ENCODE measurements at places on chromosomes 5 and 9.

DNA sequence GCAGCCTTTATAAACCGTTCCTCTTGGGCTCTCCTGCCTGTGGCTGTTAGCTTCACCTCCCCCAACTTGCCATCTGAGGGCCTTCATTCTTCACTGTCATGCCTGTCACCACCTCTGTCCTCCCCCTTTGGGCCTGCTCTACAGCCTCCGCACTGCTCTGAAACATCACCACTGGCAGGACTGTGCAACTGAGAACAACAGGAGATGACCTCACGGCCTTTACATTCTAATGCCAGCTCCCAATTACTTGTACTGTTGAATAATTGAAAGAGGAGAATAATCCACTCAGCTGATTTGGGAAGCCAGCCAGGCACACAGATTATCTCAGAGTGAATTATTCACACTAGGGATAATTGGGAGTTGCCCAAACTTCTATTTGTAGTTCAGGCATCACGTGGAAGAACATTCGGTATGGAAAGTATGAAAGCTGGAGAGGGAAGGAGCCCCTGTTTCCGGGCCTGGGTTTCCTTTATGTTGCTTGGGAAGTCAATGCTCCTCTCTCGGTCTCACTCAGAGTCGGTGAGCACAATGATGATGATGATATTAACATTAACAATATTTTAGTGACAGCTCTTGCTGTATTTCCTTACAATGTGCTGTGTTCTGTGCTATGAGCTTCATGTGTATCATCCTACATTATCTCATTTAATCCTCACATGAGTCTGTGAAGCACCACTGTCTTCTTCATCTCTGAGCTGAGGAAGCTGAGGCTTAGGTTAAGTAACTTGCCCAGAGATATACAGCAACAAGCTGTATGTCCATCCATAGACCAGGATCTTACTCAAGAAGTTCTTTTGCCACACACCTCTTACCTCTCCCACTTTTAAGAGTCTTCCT is 99.3 kb upstream of the LRRTM2 start:
- DNase-seq: no peak

DNA sequence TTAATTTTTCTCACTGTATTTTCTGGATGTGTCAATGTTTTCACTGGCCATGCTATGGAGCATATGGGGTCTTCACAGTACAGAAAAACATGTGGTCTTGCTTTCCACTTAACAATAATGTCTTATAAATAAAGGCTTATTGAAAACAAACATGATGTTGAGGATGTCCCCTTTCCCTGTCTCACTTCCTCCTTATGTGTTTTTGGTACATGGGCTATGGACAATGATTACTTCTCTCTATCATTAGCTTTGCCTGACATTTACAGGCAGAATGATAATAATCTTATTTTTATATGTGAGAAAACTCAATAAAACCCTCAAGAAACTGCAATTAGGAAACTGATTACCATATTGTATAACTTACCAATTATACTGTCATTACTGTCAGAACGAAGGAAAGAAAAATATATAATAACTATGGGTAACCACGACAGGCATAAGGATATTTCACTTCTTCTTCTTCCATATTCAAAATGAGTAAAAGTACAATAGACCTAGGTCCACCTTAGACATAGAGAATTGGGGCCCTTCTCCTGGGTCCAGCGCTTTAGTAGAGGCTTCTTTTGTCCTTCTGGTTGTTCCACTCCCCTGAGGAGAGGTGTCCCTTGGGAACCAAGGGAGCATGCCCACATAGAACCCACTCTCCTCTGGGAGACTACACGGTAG is 375.0 kb downstream of the MAN2A1 start:
- no peak for DNase-seq

DNA sequence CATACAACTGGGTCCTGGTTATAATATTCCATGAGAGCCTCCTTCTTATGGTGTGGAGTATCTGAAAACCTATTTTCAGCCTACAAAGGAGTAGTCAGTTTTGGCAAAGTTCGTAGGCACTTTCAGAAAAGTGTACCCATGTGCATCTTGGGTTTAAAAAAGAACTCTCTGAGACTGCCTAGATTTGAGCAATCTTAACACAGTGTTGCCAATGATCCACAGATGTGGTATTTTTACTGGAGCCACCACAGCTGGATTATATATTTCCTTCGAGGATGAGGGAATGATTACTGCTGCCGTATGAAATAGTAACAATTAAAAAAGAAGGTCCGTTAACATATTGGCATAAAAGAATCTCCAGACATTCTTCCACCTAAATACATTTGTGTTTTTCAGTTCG is 1.1 kb downstream of the PALM2AKAP2 start:
- DNase-seq: no peak

DNA sequence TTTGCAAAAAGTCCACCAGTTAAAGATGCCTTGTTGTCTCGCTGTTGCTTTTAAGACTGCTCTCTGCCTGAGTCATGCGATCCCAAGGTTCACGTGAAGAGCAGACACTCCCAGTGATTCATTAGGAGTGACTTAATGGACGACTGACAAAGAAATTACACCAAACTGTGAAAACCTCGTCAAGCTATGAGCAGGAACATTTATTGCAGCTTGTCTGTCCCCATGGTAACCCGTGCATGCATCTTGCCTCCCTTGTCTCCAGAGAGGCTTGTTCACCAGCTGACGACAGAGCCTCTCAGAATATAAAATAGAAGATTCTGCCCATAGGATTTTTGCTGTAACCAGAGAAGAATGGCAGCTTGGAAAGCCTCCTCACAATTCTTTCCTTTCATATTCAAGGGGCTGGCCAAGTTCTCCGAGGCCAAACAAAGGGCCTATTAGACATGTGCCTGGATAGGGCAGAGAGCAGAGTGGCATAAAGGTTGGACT is 352.7 kb downstream of the SPOCK1 start:
- DNase-seq: no peak
